Activated T-cell treated with anti-CD3 and anti-CD28 coated beads, Interleukin-2, amount 50 U/mL, for 72 hours (primary cell): ENCODE measurements at places on chromosomes 4 and X.
A peak's percentile ranks its signal among the peaks of the same experiment; 100 is the strongest.

DNA sequence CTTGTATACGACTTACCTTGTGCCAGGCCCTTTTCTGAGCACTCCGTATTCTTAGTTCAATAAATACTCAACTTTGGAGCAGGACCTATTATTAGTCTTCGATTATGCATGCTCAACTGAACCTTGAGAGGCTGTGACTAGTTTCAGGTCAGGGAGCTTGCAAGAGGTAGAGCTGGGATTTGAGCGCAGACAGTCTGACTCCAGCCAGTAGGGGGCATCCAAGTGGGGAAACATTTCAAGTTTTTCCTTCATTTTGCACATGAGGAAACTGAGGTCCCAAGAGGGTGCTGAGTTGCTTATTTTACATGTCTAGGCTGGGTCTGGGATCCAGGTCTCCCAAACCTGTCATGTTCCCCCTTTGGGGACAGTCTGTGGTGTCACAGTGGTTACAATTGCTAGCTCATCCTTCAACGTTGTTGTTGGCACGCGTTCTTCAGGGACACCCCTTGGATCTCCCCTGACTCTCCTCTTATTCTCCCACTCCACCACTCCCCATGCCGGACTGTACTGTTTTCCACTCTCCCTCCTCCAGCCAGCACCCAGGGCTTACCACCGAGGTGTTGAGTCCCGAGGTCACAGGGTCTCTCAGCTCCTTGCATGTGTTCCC is 6.7 kb upstream of the PRICKLE3 start:
- DNase-seq = peak; percentile 33

DNA sequence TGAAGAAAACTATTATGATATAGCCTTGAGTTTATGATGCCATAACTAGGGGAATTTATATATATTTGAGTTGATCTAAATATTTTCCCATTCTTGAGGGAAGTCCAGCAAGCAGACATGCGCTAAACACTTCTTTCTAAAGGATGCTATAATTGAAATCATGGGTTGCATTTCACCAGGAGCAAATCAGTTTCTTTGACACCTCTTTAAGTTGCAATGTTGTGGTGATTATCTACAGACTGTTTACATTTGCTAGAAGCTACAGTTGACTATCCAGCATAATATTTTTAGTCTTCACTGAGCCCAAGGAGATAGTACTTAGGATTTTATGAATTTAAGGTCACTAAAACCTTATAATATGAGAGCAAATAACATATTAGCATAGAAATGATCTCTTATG is 43.9 kb downstream of the ANAPC4 start:
- DNase-seq = no peak

DNA sequence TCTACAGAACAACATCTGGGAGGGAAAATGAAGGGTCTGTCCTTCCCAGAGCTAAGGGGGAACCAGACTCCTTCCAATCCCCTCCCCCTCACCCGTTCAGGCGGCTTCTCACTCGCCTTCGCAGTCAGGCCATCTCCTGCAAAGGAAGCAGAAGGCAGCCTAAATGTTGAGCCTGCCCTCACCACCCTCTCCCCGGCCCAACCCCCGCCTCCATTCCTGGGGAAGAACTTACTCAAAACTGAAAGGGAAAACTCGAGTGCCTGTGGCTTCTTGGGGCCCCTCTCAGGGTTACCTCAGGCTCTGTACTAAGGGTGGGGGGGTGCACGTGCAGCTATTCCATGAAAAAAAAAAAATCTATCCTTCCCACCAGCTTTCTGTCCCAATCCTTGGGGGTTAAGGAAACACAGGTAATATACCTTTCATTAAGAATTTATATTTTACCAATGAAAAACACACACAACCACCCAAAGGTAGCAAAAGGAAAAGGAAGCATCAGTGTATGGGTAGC is 2.4 kb downstream of the ZMYM3 start:
- peak; percentile 3 for DNase-seq

DNA sequence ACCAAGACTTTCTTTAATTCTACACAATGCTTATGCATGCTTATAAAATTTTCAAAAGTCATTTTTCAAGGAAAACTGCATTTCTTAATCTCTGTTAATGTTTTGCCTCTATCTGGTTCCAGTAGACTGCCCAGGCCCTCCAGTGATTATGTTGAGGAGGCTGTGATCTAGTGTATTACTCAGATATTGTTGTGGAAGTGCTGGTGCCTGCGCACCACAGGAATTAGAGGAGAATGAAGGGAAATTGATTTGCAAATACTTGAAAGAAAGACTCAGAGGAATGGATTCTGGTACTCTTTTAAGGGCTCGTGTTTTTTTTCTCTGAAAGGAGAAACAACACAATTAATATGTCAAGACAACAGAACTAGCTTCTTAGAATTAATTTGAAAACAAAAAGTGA is 1015.1 kb downstream of the RPA4 start:
- DNase-seq = no peak

- DNase-seq = no peak
Observed at GRCh38 chrX:20067709-20068561, 48.8 kb downstream of the MAP7D2 start.
